ENCODE measurements at places on chromosomes 7 and 10.

DNA sequence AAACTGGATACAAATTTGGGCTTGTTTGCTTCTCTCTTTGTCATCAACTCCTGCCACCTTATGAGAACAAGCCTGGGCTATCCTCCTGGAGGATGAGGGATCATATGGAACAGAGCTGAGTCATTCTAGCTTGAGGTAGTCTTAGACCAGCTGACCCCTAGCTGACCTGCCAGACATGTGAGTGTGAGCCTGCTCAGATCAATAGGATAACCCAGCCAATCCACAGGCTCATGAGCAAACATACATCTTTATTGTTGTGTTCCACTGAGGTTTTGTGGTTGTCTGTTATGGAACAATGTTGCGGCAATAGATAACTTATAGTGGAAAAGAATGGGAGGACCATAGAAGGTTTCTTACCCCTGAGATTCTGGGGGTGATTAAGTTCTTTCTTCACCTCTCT is 54.5 kb upstream of the FAM180A start:
- DNase-seq, result no peak

DNA sequence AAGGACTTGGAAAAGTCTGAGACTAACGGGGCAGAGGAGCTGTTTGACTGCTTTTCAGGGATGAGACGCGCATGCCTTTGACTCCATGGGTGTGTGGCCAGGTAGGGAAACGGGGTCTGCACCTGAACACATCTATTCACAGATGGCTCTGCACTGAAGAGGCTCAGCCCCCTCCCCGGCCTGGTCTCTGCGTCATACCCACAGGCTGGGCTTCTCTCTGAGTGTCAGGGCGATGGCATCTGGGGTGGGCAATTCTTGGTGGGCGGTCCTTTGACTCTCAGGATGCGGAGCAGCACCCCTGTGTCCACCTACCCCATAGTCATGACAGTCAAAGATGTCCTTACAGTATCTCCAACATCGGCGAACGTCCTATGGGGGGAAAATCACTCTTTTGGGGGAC is 23.0 kb downstream of the PFKP start:
- DNase-seq, result no peak

- no peak for DNase-seq
These were observed 45.8 kb downstream of the XPNPEP1 start for GRCh38 chr10:109877546-109877945.

- DNase-seq, result no peak
These were observed 56.3 kb downstream of the PLPP4 start for GRCh38 chr10:120513307-120513796.

DNA sequence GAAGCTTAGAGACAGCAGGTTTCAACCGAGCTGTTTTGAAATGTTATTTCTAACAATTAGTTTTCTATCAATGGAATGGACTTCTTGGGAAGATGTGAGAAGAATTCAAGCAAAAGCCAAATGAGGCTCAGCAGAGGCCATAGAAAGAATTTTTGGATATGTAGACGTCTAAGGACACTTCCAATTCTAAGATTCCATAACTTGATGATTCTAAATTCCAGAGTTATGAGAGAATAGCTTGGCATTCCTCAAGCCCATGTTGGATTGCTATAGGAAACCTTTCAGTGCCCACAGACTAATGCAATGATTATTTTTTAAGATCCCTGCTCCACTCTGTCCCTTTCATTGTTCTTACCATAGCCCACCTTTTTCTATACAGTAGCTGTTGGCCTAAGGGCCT is 77.2 kb upstream of the PALS2 start:
- no peak for DNase-seq

Measured in body of pancreas (tissue), 4 donors.